Cortex of kidney (tissue), 1 donor: ENCODE measurements at places on chromosomes 7 and 10.

DNA sequence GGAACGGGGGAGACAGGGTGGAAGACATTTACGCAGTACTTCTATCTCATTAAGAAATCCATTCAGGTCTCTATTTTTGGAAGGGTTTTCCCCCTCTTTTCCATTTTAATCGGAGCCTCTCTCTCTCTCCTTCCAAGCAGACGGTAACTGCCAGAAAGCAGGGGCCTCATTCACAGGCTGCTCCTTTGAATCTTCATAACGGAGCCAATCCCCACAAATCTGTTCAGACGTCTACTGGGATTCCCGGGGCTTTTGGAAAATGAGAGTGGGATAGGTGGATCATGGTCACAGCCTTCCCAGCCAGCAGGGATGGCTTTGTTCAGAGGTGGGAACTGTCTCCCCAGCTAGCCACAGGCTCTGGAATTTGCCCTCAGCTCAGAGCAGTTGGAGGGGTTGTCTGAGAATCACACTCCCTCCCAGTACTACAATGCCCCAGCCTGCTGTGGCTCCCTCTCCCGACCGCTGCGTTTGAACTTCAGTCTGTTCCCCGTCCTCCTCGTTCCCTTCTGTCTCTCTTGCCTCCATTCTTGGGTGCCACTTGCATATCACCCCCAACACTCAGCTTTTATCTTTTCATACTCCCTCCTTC is 413.6 kb downstream of the PLXNA4 start:
- DNase-seq = no peak

GRCh38 chr7:836429-836828 is 4.2 kb downstream of the SUN1 start:
- DNase-seq = no peak

- DNase-seq = no peak
These were observed 12.5 kb upstream of the IL2RA start for GRCh38 chr10:6074489-6075301.

DNA sequence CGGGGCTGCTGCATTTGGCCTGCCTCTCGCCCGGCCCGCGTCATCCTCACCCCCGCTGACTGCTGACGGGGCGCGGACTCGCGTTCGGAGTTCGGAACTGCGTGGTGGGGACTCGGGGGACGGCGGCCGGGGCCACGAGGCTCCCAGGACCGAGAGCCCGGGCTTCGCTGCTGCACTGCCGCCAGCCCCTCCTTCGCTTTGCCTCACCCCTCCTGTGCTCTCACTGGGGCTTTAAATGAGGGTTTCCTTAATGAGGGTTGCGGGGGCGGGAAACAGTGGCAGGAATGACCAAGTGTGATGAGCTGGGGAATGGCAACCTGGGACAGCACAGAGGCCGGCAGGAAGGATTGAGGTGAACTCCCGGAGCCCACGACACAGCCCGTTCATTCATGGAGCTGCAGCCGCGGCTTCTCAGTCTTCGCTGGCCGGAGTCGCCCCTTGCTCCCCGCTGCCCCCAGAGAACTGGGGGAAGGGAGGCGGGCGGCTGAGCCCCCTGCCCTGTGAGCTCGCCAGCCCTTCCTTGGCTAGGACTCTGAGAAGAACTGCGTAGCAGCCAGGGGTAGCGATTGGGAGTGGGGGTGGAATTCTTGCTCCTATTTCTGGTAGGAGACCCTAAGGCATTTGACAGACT is 1.5 kb upstream of the LRRC4 start:
- no peak for DNase-seq

DNA sequence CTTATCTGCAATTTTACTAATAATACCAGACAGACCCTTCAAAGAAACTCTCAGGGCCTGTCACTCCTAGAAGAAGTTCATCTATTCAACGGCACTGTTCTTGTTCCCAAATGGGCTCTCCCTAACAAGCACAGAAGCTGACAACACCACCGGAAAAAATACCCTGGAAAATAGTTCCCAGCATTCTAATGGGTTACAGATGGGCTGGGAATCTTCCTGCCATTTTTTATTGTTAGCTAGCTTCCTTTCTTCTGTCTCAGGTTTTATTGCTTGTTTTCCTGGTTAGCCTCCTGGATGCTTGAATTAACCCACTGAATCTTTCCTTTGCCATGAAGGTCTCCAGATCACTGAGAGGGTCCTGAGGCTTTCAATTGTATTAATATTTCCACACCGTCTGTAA is 689.8 kb upstream of the NRP1 start:
- no peak for DNase-seq
